ENCODE measurements at places on chromosomes 6 and 20.

DNA sequence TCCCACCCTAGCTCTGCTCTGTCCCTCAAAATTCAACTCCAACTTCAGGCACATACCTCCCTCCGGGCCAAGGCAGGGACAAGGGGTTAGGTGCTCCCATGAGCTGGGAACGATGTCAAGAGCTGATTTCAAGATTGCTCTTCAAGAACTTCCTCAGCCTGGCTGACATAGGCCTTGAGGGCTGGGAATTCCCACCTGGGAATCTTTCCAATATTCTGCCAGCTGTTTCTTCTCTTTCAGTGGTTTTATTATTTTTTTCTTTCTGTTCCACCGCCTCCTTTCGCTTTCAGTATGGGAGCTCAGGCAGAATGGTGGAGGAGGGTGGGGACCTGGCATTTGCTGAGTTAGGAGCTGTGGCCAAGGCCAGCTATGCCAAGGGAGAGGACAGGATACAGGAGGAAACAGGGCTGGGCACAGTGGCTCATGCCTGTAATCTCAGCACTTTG, 33.7 kb downstream of the SRSF3 start:
- peak; percentile 87 for DNase-seq

GRCh38 chr6:93927731-93928130, 508.4 kb upstream of the EPHA7 start:
- DNase-seq, result no peak

GRCh38 chr6:128567029-128567428, 46.6 kb upstream of the PTPRK start:
- DNase-seq, result peak; percentile 49

DNA sequence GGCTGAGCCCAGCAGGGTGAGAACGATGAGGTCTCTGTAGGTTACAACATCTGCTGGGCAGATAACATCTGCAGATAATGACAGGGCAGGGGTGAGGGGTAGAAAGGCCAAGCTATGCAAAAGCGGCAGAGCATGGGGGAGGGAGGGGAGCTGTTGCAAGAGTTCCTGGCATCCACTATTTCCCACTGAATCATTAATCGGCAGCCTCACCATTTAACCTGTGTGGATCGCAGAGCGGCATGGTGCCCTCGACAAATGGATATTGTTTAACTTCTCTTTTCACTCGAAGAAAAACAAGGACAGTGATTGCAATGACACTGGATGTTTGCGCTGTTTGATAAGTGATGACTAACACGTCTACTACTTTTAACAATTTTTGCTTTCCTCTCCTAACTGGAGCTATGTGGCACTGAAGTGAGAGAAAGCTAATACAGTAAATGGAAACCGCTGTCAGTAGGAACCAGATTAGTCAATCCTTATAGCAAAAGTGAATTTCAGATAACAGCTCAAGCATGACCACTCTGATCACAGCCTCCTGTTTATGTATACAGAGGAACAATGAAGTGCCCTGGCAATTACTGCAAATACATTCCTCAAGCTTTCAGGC, 381.5 kb downstream of the TFAP2A start:
- peak; percentile 1 for DNase-seq

DNA sequence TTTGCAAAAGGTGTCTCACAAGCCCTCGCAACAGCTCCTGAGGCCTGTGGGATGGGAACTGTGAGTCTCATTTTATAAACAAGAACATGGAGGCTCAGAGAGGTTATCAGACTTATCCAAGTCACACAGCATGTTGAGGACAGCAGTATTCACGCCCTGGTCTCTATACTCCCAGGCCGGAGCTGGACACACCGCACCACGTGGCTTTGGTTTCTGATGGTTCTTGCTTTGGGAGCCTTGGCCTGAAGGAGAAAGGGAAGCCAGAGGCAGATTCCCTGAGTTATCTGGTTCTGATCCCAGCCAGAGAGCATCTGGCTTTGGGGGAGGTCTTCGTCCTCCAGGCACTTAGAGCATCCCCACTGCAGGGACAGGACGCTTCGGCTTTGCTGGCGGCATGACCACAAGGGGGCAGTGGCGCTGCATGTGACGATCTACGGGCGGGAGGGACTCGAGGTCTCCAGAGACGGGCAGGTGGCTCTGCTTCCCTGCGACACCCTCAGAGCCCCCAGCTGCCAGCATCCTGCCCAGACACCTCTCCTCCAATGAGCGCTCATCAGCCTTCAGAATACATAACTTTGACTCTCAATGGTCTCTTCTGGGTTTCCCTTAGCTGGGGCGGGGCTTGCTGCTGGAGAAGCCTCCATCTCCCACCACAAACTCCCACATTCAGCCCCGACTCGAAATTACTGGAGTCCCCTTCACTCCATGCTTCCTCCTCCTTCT, 51.4 kb upstream of the SAYSD1 start:
- DNase-seq, result peak; percentile 41

GRCh38 chr6:72218125-72218524, 331.8 kb downstream of the RIMS1 start:
- peak; percentile 20 for DNase-seq

DNA sequence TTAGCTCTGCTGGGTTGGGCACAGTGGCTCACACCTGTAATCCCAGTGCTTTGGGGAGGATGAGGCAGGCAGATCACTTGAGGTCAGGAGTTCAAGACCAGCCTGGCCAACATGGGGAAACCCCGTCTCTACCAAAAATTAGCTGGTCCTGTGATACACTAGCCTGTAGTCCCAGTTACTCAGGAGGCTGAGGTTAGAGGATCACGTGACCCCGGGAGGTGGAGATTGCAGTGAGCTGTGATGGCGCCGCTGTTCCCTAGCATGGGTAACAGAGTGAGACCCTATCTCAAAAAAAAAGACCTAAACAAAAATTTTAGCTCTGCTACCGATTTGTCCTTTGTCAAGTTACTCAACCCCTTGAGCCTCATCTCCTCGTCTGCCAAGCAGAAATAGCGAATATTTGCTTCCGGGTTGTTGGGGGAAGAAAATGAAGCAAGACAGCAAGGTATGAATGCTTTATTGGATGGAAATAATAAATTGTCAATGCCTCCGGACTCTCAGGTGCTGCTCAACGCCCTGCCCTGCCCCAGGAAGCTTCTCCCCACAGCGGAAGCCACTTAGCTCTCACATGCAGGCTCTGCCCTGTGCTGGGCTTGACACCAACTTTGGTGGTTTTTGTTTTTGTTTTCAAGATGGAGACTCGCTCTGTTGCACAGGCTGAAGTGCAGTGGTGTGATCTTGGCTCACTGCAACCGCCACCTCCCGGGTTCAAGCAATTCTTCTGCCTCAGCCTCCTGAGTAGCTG, 24.9 kb upstream of the ITCH start:
- no peak for DNase-seq

GRCh38 chr6:64293298-64293697, 657.7 kb downstream of the PHF3 start:
- DNase-seq, result no peak

DNA sequence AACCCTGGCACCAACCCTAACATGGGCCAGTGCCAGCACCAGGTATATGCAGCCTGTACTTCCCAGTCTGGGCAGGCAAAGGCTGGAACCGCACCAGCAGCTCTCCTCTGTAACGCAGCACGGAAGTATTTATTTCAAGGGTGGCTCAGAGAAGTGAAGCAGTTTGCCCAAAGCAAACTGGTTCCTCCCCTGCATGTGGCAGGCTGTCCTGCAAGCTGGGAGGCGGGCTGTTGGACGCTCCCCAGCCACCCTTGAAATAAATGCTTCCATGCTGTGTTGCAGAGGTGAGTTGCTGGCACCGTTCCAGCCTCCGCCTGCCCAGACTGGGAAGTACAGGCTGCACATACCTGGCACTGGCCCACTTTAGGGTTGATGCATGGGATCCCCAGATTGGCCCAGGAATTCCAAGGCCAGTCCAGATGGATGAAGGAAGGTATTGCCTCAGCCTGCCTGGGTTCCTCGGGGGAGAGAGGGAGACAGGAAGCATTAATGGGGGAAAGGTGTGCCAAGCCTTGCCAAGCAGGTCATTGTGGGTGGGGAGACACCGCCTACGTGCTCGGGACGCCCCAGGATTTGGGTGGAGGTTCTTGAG, 49.8 kb downstream of the PPARD start:
- no peak for DNase-seq

GRCh38 chr6:169232507-169232931, 21.1 kb downstream of the THBS2 start:
- no peak for DNase-seq

GRCh38 chr6:51283723-51284355, 465.2 kb downstream of the TFAP2B start:
- DNase-seq, result no peak

DNA sequence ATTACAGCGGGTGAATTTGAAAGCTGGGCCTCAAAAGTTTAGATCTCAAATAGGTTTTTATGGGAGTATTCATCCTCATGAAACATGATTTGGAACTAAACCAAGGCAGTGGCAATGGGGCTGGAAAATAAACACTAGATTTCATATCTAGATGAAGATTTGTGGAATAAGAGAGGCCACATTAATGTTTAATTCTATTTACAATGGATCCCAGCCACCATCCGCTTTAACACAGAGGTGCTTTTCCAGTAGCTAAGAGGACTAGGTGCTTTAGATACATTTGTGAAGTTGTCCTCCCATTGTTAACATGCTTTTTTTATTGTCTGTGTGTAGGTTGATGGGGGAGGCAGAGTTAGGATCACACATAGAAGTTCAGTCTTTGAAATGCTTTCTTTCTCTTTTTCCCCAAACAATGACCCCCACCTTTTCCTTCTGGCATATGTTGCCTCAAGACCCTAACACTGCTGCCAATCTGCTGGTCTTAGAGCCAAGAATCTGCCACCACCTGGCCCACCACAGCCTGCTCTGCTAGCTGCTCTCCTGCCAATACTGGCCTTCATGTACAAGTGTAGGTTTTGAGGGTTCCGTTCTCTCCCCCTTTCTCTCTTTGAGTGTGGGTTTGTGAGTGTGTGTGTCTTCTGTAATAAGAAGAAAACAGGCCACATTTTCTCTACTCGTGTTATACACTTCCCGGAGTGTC, 27.8 kb upstream of the GFRAL start:
- DNase-seq, result no peak

- DNase-seq, result no peak
These were observed 14.2 kb upstream of the SLC22A7 start for GRCh38 chr6:43283905-43284304.

DNA sequence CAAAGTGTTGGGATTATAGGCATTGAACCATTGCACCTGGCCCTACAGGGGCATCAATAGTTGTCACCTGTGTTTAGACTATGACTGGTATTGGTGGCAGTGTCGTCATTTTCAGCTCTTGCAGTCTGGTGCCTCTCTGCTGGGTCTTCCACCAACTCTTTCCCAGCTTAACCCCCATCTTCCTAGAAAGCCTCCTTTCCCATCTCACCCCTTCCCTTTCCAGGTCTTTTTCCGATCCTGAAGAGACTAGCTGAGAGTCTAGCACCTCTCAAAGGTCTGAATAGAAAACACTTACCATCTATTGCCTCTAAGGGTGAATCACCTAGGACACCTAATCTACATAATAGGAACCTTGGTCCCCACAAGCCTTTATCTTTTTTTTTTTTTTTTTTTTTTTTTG, 71.0 kb downstream of the TCP11 start:
- DNase-seq, result no peak

GRCh38 chr6:6697620-6698019, 109.1 kb downstream of the LY86 start:
- peak; percentile 29 for DNase-seq

- peak; percentile 36 for DNase-seq
These were observed 55.5 kb downstream of the ATP9A start for GRCh38 chr20:51712501-51713212.

DNA sequence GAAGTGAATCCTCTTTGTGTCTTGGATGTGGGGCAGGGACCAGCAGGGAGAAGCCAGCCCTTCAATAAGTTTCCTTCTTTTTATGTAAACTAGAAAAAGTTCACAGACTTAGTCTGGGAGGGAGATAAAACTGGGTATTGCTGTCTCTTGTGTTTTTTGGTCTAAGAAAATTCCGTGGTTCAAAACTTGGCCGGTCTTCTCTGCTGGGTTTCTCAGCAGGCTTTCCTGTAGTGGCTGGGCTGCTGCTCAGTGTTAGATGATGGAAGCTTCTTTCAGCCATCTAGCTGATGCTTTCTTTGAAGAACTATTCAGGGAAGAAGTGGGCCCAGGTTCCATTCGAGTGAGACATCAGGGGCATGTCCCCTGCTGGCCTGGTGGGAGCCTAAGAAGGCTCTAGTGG, 70.7 kb upstream of the SCP2D1 start:
- no peak for DNase-seq

DNA sequence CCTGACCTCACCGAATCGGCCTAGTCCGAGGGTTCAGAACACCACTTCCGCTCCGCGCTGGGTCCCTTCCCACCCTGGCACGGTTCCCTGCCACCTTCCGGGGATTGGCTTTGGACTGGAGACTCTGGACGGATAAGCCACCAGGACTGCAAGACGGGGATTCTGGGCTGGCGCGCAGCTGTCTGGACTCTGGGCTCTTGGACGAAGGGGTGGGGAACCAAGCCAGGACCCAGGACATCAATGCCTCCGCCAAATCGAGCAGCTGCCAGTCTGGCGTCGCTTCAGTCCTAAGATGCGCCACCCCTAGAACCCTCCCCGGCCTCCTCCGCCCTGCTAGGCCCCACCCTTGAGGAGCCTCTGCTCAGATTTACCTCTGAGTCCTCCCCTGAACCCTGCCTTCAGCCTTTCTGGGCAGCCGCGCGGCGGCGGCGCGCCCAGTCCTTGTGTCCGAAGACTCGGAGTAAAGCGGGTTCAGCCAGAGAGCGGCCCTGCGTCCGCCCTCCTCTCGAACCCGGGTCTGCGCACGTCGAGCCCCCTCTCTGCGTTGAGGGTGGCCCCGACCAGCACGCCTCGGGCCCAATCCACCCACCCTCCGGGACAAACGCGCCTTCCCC, 1.2 kb downstream of the KCNK17 start:
- DNase-seq, result no peak

GRCh38 chr6:119096721-119097565, 18.5 kb upstream of the FAM184A start:
- DNase-seq, result peak; percentile 24

DNA sequence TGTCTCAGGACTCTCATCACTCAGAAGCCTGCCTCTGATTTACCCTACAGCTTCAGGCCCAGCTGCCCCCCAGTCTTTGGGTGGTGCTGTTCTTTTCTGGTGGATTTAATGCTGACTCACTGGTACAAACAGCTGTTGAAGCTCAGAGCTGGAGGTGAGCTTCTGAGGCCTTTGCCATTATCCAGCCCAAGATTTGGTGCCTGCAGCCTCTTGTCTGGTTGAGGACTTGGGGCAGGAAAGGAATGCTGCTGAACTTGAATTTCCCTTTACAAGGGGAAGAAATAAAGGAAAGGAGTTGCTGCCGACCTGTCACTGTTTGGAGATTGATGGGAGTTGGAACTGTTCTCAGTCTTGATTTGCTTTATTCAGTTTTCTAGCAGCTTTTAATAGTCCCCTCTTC, 19.8 kb downstream of the ABCF1 start:
- DNase-seq, result peak; percentile 50

All from AG10803 (cell line).